Hepatocyte (in vitro differentiated cells): ENCODE measurements at places on chromosomes 5 and 9. TPM values are rescaled to one million over a fixed set of nuclear protein-coding genes. Genes with fewer than 3 reads are reported as not detected.

DNA sequence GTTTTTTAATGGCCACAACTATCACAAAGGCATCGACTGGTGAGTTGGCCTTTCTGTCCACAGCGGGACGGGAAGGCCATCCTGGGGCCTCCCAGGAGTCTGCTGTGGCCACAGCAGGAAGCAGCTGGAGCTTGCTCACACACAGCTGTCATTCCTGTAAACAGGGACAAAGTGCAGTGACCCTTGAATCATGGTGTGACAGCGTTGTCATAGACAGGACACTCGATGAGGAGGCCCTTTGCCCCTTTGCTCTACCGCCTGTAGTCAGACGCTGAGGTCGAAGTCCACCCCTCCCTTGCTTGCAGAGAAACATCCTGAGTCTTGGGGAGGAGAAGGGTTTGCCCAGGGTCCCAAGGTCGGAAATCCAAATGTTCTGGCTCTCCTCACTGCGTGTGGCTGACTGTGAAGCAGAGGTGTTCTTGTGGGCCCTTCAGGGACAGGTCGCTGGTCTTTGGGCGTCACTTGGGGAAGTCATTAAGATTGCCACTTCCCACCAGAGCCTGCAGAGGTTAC is 35.1 kb downstream of the NDST1 start:
- H3K36me3 ChIP-seq = no peaks in the 10 kb centered on the region
- no peaks in the 10 kb centered on the region for H3K27me3 ChIP-seq
- H3K27ac ChIP-seq = peak overlapping the region; percentile 94

- no peak overlapping the region for H3K4me3 ChIP-seq
- H3K27ac ChIP-seq = no peak overlapping the region
- H3K36me3 ChIP-seq = no peaks in the 10 kb centered on the region
- H3K4me1 ChIP-seq = peaks cover 2% of the 10 kb centered on the region
- H3K27me3 ChIP-seq = no peaks in the 10 kb centered on the region
Measured at GRCh38 chr5:151070449-151070848, 10.4 kb downstream of the TNIP1 start.

DNA sequence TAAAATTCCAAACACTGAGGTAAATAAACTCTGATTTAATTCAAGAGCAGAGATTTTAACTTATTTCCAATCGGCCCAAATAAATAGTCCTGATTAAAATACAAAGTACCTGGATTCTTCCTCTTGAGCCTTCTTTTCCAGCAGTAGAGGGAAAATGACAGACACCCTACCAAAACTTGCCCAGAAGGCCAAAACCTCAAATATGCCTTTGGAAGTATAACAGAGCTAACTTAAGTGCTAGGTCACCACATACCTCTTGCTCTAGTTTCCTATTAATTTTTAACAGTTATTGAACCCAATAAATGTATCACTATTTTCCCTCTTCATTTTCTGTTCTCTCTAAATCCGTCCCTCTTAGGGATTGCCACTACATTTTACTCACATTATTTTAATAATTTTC is 1.4 kb downstream of the BAAT start:
- DNase-seq = no peak
- no peaks in the 10 kb centered on the region for H3K36me3 ChIP-seq
- H3K27me3 ChIP-seq = no peaks in the 10 kb centered on the region

DNA sequence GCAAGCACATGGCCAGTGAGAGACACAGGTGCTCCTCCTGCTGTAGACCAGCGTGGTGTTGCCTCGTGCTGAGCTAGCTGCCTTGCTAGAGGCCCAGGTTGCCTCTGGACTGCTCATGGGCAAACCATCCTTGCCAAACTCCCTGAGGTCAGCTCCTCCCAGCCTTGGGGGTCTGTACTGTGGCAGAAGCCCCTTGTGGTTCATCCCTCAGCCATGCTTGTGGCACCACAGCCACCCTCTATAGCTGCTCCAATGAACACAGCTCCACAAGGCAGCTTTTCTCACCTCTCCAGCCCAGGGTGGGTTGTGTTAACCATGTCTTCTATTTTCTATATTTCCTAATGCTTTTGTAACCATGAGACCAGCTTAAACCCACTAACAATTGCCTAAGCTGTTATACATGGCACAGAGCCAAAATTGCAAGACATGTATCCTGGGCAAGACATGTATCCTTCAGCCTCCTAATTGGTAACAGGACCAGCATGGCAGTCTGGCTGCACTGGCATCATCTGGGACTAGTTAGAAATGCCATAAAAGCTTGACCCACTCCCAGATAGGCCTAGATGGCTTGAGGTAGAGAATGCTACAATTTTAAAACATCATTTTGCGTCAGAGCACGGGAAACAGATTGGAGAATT is 183.1 kb upstream of the S1PR3 start:
- H3K36me3 ChIP-seq = no peaks in the 10 kb centered on the region
- DNase-seq = peak; percentile 13
- no peaks in the 10 kb centered on the region for H3K27me3 ChIP-seq
- H3K27ac ChIP-seq = peak overlapping the region; percentile 51

DNA sequence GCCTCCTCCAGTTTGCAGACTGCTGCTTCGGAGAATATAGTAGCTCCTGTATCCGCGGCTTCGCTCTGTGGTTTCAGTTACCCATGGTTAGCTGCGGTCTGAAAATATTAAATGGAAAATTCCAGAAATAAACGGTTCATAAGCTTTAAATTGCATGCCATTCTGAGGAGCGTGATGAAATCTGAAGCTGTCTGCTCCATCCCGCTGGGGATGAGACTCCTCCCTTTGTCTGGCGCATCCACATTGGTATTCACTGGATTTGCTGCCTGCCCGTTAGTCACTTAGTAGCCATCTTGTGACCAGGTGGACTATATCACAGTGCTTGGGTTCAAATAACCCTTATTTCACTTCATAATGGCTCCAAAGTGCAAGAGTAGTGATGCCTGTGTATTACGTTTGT is 36.3 kb downstream of the MSX2 start:
- H3K36me3 ChIP-seq = no peaks in the 10 kb centered on the region
- no peaks in the 10 kb centered on the region for H3K27me3 ChIP-seq
- no peak for DNase-seq
- no peaks in the 10 kb centered on the region for H3K4me1 ChIP-seq

DNA sequence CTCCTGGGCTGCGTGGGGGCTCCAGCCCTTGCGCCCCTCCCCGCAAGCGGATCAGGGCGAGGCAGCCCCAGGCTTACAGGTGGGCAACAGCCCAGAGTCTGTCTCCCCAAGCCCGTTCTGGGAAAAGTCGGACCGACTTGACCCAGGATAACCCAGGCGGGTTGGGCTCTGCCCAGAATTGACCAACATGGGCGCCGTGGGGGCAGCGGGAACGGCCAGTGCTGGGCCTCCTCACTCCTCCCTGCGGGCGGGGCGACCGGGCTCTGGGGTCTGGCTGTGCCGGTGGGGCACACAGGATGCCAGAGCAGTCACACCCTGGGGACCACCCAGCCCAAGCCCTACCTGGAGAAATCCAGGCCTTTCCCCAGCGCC is 15.3 kb upstream of the SYNPO start:
- H3K4me3 ChIP-seq = peak overlapping the region; percentile 52
- DNase-seq = no peak

HSD17B3 gene
- 0.67 and 2.5 TPM in 2 replicates for total RNA-seq
